Right lung (tissue), 10 donors: ENCODE measurements at places on chromosomes 13 and 19.

GRCh38 chr19:35267353-35267817 lies 1.4 kb upstream of the USF2 start:
- no peak for DNase-seq

DNA sequence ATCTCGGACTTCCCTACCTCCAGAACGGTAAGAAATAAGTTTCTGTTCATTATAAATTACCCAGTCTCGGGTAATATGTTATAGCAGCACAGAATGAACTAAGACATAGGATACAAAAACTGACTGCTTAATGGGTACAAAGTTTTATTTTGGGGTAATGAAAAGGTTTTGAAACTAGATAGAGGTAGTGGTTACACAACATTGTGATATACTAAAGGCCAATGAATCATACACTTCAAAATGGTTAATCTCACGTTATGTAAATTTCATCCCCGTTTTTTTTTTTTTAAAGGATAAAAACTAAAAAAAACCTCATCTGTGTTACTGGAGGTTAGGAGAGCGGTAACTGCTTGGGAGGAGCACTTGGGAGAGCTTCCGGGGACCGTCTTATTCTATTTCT lies 23.5 kb downstream of the AKT2 start:
- no peak for DNase-seq

DNA sequence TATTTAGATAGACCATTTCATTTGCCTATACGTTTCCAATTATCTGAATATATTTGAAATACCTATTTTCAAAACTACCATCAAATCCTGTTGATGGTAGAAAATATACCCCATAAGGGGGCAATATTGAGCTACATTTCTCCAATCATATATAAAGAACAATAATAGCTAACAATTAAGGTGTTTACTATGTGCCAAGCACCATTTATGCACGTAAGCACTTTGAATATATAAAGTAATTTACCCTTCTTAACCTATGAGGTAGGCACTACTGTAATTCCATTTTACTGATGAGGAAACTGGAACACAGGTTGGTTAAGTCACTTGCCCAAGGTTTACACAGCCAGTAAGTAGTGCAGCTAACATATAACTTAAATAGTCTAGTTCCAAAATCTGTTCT lies 79.2 kb downstream of the UBL3 start:
- DNase-seq: no peak

DNA sequence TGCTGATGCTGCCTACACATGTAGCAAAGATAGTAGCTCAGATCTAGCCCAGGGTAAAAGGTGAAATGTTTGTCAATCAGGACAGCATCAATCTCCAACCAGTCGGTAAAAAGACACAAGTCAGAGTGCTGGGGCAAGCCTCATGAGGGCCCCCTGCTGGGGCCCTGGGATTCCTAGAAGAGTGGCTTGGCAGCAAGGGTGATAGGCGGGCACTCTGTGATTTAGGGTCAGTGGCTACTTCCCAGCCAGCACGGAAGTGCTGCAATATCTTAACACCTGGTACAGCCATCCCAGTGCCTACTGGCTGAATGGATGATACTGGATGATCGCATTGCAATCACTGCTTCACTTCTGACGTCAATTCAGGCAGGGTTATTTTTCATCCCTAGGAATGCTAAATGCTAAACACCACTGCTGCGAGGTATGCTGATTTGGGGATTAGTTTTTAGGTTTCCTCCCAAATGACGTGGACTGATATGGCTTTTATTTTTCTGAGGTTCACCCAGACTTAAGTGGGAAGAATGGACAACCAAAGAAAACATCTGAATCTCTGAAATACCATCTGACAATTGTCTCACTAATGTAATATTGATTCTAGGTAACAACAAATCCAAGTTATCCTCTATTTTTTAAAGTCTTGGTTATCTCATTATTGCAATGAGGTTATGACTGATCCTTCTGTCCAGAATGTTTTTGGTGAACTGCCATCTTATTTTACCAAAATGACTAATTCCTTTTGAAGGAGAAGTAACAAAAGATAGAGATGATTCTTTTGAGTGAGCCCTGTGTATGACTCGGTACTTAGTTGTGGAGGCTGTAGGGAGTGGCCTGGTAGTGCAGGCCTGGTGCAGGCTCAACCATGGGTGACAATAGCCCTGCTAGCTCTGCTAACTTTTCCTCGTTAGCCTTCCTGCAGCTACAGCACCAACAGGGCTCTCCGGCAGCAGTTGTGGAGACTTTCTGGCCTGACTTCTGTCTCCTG lies 432.5 kb downstream of the FGF9 start:
- DNase-seq: no peak

GRCh38 chr13:33510350-33510970 lies 224.9 kb upstream of the STARD13 start:
- peak; percentile 29 for DNase-seq

DNA sequence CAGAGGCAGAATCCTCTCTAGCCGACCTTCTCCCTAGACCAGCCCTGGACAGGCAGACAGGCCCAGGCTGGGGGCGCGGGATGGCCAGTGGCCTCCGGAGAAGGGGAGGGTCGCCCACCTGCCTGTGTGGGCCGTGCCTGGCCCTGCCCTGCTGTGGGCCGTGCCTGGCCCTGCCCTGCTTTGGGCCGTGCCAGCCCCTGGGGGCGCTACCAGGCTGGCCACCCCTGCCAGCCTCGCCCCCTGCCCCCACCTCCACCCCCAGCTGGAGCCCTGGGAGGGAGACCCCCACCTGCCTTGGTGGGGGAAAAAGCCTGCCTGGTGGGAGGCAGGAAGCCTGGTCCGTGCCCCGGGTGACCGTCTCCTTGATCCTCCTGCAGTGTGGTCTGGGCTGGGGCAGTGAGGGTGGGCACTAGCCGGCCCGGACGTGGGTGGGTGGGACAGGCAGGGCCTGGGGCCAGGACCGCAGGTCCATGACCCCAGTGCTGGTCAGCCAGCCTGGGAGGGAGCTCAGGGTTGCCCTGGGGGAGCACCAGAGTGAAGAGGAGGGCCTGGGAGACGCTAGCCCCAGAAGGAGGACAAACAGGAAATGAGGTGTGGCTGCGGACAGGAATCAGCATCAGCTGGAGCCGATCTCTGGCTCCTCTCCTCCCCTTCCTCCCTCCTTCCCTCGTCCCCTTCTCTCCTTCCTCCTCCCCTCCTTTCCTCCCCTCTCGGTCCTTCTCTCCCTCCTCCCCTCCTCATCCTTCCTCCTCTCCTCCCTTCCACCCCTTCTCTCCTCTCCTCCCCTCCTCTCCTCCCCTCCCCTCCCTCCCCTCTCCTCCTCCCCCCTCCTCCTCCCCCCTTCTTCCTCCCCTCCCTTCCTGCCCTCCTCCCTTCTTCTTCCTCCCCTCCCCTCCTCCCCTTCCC lies 5.1 kb upstream of the MKNK2 start:
- peak; percentile 86 for DNase-seq

- DNase-seq: no peak
These were observed 8.5 kb downstream of the SH3GL1 start for GRCh38 chr19:4391701-4392483.

DNA sequence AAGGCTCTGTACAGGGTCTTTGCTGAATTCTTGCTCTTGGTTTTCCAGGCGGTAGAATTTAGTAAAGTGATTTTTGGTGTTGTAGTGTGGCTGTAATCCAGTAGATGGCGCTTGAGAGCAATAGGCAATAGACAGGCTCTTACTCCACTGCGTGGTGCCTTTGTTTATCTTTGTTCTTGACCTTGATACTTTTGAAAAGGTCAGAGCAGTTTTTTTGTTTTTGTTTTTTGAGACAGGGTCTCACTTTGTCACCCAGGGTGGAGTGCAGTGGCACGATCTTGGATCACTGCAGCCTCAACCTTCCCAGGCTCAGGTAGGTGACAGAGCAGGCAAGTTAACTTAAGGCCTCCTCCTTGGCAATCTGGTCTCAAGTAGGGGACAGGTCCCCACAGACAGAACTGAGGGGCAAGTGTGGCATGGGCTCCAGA lies 12.2 kb upstream of the LILRA5 start:
- peak; percentile 23 for DNase-seq

DNA sequence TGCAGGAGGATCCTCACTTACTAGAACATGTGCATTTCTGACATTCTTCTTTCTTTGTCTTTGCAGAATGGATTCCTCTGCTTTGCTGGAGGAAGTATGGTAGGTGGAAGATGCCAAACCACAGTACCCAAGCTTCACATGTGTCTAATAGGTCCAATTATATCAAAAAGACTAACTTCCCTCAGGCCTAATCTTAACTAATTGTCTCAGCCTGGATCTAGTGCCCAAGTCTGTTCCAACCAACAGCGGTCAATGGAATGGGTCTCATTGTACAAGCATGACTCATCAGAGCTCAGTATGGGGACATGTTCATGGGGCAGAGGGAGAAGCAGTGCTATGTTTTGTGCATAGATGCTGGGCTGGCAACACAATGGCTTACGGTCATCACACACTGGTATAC lies 81.6 kb upstream of the CSNK1A1L start:
- DNase-seq: no peak

GRCh38 chr19:10096615-10096963 lies 5.9 kb downstream of the ANGPTL6 start:
- no peak for DNase-seq

DNA sequence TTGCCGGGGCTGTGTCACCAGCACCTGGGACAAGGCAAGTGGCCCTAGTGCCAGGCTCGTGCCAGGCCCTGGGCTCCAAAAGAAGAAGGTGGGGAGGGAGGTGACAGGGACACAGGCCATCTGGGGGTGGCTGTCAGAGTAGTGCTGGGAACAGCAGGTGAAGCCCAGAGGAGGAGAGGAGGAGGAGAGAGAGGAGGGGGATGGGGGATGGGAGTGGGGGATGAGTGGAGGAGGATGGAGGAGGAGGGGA lies 18.7 kb downstream of the LSM4 start:
- DNase-seq: no peak

GRCh38 chr19:17950310-17951156 lies 16.4 kb upstream of the KCNN1 start:
- no peak for DNase-seq

GRCh38 chr19:40155749-40156265 lies 35.4 kb upstream of the MAP3K10 start:
- no peak for DNase-seq

DNA sequence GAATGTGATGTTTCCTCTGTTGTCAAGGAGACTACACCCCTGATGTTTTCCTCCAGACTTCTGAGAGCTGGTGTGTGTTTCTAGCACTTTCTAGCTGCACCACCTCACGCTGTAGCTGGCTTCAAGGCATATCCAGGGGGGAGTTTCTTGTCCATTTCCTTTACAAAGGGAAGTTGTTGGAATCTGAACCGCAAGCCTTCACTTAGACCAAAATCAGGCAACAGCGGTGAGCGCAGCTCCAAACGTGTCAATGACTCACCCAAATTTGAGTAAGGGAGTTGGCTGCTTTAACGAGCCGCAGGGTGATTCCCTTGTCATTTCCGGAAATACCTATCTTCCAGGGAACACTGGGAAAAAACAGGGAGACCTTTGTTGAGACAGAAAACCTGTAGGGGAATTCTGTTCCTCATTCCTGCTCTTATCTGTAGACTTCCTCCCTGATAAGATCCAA lies 2.5 kb downstream of the LDLR start:
- peak; percentile 74 for DNase-seq

DNA sequence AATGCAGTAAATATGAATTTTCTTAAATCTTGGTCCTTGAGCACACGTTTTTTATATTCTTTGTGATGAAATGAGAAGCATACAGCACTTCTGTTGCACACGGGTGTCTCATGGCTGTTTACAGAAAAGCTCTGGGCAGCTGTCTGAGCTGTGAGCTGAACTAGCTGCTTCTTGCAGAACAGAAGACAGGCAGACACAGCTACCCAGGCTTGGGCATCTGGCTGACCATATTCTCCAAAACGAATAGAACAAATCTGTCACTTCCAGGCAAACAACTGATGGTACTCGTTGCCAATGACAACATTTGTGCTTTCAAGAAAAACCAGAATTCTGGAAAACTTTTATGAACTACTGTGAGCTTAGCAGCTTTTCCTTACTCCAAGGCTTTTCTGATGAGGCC lies 16.2 kb downstream of the PCID2 start:
- no peak for DNase-seq

GRCh38 chr13:99967498-99967868 lies 4.1 kb downstream of the ZIC5 start:
- no peak for DNase-seq

- no peak for DNase-seq
These were observed 22.9 kb upstream of the POMP start for GRCh38 chr13:28636069-28636468.

DNA sequence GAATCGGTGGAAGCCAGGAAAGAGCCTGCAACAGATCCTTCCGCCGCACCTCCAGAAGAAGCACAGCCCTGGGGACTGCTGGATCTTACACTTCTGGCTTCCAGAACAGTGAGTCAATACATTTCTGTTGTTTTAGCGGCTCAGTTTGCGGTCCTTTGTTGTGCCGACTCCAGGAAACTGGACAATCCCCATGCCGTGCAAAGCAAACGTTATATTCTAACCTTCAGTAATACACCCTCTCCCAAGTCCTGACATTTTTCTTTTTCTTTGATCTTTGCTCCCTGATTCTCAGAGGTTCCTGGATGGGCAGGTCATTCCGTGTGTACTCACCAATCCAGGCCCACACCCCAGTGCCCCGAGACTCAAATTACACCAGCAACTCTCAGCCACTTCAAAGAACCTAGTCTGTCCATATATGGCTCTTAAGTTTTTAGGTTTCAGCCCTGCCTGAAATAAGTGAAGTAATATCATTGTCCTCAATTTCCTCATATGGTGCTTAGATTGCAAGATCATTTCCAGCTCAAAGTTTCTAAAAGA lies 387.1 kb upstream of the SGCG start:
- DNase-seq: no peak

DNA sequence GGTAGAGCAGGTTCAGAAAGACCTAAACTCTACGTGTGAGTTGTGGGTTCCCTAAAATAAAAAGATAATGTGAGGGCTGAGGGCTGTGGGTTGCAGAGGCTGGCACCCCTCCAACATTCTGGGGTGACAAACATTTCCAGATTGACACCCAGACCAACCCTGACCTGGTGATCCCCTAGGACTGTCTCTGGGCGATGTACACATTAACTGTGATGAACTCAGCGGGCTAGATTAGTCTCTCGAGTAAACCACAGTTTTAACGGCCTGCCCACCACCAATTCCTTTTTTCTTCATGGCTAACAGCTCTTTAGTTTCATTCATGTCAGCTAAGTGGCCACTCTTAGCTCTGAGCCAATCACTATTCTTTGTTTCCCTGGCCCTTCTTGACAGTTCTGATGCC lies 24.8 kb downstream of the SIAH3 start:
- no peak for DNase-seq

DNA sequence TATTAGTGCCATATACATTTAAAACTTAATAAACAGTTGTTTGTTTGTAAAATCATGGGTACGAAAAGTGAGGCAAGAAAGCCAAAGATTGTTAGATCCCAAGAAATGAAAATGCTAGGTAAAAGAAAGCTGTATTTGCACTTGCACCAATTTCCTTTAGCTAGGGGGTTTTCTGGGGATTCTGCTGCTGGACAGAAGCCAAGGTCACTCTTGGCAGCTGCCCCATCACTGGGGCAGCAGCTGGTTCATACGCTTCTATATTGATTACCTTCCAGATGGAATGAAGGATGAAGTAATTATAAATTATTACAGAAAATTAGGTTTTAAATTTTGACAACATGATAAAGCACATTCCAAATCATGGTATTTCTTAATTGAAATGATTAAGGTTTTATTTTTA lies 127.4 kb downstream of the SLITRK5 start:
- no peak for DNase-seq
